ENCODE measurements at places on chromosomes 13 and 19.

- DNase-seq: no peak
Measured at GRCh38 chr13:99636306-99636705, 135.0 kb downstream of the TM9SF2 start.

DNA sequence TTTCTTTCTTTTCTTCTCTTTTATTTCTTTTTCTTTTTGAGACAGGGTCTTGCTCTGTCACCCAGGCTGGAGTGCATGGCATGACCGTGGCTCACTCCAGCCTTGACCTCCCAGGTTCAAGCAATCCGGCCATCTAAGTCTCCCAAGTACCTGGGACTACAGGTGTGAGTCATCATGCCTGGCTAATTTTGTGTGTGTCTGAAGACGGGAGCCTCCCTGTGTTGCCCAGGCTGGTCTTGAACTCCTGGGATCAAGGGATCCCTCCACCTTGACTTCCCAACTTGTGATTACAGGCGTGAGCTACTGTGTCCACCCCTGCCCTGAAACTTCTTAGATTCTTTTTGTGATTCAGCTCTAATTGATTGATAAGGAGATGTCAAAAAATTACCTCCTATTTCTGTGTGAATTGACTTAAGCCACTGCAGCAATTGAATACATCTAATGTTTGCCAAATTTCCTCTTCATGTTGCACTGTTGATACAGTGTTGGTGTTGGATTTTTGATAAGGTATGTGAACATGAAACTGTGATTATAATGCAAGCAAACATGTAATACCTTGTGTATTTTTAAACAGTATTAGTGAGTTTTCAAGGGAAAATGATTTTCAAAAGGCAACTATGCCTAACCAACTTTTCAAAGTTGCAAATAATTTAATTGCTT lies 22.6 kb downstream of the KLF5 start:
- DNase-seq: no peak

- no peak for DNase-seq
Measured at GRCh38 chr19:1312767-1313694, 27.4 kb downstream of the EFNA2 start.

DNA sequence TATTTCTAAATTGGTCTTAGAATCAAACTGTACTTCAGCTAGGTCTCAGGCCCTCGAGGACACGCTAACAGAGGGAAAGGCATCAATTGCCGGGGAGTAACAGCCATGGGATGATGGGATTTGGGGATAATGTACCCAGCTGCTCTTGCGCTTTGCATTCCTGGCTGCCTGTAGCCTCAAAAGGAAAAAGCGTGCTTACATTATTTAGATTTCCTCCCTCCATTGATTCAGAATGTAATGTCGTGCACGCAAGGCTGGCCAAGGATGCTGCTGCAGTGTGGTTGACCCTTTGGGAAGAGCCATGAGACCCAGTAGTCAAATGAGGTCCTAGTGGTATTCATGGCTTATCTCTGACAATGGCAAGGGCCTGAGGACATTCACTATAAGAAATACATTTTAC lies 95.1 kb downstream of the SLC7A1 start:
- DNase-seq: no peak

DNA sequence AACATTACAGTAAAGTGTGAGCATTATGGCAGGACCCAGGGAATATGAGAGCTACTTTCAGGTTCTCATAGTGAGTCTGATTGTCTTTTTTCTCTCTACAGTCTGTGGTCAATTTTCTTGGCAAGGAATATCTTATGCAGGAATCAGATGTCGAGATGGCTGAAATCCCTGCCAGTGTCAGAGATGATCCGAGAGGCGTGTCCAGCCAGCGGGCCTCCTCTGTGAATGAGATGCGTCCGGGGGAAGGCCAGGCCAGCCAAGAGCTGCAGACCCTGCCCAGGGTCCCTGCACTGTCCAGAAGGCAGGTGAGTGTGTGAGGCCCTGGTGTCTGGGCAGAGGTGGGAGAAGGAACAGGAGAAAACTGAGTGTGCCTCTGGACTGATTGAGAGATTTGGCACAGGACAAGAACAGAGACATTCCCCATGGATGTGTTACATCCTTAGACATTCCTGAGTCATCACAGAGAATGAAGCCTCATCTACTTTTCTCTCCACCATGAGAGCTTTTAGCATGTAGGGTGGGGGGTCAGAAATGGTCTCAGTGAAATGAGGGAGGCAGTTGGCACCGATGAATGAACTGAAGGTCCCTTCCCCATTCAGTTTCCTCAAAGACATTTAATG lies 27.3 kb upstream of the EDDM13 start:
- no peak for DNase-seq

DNA sequence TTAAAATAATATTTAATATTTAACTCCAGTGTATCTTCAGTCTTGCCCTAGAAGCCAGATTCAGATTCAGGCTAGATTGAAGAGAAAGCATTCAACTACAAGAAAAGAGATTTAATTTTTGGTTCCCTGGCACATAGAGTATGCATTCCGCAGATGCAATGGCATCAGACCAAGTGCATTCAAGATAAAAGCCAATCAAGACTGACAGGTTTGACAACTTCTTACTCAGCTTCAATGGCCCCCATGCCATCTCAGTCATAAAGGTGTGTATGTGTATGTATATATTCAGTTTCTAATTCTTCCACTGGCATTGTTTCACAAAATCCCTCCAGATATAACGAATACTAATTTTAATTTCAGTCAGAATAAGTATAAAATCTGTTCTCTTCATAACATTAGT lies 650.8 kb upstream of the GPC6 start:
- DNase-seq: no peak

- DNase-seq: no peak
Measured at GRCh38 chr13:45492538-45492937, 27.8 kb downstream of the COG3 start.

DNA sequence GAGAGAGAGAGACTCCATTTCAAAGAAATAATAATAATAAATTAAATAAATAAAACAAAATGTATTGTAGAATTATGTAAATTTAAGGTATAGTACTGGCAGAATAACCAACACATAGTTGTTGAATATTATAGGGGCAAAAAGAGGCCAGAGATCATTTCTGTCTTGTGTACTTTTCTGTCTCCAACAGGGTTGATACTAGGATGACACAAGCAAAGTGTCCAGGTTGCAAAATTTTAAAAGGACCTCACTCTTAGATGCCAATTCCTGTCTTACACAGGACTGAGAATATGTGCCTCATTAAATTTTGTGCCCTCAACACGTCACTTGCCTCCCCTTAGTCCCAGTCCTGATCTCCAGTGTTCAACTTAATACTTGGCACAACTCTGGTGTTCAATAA lies 2.2 kb upstream of the AP2S1 start:
- DNase-seq: no peak

DNA sequence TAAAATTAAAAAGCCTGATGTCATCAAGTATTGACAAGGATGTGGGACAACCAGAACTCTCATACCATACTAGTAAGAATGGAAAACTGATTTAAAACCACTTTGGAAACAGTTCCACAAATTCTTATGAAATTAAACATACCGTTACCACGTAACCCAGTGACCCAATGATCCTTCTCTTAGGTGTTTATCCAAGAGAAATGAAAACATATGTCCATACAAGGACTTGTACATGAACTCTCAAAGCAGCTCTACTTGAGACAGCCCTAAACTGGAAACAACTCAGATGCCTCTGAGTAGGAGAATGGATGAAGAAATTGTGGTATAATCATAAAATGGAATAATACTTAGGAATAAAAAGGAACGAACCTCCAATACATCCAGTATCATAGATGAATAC lies 27.6 kb downstream of the SLC6A16 start:
- DNase-seq: no peak

GRCh38 chr19:10688545-10689280 lies 12.5 kb upstream of the QTRT1 start:
- no peak for DNase-seq

DNA sequence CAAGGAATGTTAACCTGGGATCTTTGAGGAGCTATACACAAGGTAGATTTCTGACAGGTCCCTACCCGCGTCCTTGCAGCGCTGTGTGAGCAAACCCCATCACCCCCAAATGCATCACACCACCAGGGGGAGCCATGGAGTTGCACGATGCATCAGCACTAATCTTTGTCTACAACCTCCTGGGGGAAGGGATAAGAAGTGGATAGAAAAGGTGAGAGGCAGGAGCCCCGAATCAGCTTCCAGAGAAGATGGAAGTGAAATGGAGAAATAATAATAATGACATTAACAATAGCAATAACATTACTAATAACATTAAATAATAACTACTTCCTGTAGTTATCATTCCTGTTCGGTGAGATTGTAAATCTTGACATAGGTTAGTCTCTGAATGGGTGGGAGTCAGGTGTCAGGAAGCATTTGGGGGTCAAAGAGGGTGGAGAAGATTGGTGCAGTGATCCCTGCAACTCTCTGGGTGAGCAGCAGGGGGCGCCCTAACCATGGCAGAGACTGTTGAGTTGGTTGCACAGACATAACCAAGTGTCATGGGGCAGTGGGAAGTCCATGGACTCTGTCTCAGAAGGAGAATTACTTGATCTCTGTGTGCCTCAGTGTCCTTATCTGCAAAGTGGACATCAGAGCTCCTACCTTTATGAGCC lies 16.5 kb downstream of the SIGLEC7 start:
- DNase-seq: peak; percentile 93

- DNase-seq: no peak
Measured at GRCh38 chr13:46053162-46054012, 841 bp upstream of the ZC3H13 start.

DNA sequence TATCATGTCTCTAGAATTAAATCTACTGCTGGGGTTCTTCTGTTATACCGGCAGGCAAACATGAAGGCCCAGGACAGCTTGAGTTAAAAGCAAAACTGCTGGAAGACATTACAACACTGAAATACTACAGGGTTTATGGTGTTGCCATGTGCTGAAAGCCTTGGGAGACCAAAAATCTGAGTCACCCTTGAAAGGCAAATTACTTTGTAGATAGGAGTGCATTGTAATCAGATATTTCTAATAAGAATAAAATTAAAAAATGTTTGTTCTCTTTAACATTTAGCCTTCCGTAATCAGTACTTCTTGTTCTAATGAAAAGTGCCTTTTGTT lies 181.3 kb downstream of the PCDH9 start:
- DNase-seq: no peak

GRCh38 chr13:27135023-27135422 lies 36.6 kb downstream of the USP12 start:
- no peak for DNase-seq

DNA sequence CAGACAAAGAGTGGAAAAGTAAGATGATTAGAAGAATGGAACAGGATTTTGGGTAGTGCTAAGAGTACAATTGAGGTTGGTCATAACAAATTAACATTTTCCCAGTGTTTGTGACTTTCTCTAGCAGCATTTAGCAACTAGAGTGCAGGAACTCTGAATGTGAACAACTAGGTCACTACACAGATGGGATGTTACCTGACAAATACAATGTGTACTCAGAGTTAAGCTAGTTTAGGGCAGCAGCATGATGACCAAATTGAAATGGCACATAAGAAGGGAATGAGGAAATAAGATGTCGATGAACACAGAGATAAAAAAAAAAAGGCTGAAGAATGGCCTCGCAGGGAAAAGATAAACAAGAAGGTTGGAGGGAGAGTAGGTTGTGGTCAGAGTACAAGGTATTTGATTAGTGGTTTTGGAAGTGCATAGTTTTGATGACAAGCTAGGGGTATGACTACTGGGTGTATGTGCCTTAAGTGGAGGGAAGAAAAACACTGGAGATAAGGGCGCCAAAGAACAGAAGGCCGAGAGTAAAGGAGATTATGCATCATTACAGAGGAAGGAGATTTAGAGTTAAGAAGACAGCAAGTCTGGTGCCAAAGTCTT lies 381.1 kb downstream of the FGF14 start:
- no peak for DNase-seq

DNA sequence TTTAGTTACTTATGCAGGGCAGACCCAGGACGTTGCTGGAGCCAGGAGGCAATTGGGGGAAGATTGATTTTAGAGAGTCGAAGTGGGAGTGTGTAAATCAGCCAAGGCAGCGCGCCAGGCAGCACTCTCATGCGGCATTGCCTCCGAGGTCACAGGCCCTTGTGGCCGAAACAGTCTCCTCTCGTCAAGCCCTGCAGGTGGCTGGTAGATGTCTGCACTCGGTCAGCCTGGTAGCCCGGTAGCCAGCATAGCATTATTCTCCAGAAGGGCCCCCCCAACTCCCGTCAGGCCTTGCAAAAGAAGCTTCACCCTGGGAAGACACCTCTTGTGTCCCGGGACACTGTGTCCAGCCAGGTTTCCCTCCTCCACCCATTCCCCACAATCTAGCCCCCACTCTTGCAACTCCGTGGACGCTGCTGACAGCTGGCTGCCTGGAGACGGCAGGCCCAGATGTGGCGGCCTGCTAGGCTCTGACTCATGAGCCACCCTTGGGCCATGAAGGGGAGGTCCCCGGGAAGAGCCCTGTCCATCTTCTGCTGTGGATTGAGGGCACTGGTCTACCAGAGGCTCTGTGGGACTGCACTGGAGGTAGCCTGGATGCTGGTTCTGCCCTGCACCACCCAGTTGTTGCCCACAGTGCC lies 2.6 kb upstream of the PEPD start:
- DNase-seq: no peak
